ENCODE measurements at places on chromosomes 5 and 9.

- no peak for DNase-seq
These were observed 476.8 kb downstream of the LRRC70 start for GRCh38 chr5:63055421-63055820.

DNA sequence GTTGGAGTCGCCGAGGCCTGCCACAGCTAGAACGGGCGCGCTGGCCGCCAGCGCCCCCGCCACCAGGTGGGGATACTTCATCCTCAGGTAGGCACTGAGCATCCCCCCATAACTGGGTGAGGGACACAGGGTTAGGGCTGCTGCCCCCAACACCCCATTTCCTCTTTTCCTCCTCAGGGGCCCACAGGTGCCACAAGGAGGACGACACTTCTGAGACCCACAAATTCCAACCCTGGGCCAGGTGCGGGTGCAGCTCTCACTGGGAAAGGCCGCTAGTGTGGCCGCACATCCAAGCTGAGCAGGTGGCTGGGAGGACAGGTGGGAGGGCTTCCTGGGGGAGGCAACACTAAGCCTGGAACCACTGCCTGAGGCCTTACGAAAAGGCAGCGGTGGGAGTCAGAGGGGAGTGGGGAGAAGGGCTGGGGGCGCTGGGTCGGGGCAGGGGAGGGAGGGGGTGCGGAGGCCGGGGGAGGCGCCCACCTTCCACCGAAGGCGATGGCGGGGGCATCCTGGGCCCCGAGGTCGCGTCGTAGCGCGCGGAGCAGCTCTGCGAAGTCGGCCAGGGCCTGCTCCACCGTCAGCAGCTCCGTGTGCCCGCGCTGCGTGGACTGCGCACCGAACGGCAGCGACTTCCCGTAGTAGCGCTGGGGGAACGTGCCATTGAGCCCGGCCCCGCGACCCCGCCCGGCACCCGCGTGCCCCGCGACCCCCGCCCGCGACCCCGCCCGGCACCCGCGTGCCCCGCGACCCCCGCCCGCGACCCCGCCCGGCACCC, 961 bp downstream of the DPP7 start:
- DNase-seq: peak; percentile 62

GRCh38 chr9:31839273-31839672, 545.2 kb upstream of the ACO1 start:
- no peak for DNase-seq

GRCh38 chr5:36584009-36584875, 22.2 kb upstream of the SLC1A3 start:
- DNase-seq: no peak

DNA sequence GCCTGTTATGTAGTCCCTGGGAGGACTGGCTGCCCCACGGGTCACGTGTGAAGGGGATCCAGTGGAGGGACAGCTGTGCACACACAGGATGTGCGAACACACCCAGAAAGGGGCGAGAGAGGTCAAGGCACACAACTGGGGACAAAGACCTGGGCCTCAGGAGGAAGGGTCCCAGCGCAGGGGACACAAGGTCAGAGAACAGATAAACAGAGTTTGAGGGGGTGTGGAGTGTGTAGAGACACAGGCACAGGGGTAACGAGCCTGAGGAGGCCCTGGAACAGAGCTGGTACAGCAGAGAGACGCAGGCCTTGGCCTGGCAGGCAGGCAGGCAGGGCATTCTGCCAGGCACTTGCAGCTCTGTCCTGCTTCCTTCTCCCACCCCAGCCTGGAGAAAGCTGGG, 14.8 kb upstream of the PSMD5 start:
- DNase-seq: no peak

- peak; percentile 59 for DNase-seq
These were observed 101.6 kb upstream of the CPEB4 start for GRCh38 chr5:173786286-173787187.

DNA sequence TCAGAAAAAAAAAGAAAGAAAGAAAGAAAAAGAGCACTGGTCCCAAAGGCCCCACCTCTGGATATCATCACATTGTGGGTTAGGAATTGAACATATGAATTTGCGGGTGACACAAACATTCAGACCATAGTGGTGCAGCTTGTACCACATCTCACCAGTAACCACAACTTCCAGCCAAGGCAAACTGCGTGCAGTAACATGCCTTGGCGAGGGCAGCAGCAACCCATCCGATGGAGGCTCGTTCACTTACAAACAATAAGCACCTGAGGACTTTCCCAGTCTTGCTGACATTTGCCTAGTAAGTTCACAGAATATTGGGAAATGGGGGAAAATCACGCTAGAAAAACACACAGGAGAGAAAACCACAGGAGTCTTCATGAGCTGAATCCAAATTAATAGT, 508.1 kb downstream of the ZNF608 start:
- DNase-seq: no peak

- DNase-seq: peak; percentile 68
These were observed 47.7 kb upstream of the TMC1 start for GRCh38 chr9:72473474-72474261.

- DNase-seq: no peak
These were observed 159.7 kb upstream of the SEMA6A start for GRCh38 chr5:116733991-116734975.

DNA sequence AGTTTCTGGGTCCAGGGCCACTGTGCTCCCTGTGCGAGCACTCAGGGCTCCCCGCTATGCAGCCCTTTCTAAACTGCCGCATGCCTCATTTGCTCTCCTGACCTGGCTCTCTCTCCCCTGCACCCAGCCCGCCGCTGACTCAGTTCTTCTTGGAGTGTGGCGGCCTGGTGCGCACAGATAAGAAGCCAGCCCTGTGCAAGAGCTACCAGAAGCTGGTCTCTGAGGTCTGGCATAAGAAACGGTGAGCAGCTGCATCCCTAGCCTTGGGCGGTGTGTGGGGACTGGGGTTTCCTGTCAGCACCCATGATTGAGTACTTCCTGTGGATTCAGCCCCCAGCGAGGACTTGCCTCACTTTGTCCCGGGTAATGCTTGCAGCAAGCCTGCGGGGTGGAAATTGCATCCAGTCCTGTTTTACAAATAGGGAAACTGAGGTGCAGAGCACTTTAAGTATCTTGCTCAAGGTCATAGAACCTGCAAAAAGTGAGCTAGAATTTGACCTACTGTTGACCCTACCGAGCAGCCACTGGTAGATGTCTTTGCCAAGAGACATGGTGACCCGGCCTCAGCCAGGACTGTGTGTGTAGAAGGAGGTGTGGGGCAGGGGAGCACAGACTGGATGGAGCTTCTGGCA, 27.9 kb downstream of the USP20 start:
- DNase-seq: no peak

GRCh38 chr5:151079838-151080612, 809 bp downstream of the TNIP1 start:
- no peak for DNase-seq

GRCh38 chr5:84036842-84037241, 316.2 kb upstream of the HAPLN1 start:
- no peak for DNase-seq

GRCh38 chr5:32329395-32329834, 16.7 kb upstream of the MTMR12 start:
- peak; percentile 86 for DNase-seq

- peak; percentile 63 for DNase-seq
These were observed at the start of gene IGFBPL1 for GRCh38 chr9:38423973-38424843. Gene IGFBPL1 (minus strand): TSS chr9:38424454. CDS start chr9:38424424, 30 bp downstream.

DNA sequence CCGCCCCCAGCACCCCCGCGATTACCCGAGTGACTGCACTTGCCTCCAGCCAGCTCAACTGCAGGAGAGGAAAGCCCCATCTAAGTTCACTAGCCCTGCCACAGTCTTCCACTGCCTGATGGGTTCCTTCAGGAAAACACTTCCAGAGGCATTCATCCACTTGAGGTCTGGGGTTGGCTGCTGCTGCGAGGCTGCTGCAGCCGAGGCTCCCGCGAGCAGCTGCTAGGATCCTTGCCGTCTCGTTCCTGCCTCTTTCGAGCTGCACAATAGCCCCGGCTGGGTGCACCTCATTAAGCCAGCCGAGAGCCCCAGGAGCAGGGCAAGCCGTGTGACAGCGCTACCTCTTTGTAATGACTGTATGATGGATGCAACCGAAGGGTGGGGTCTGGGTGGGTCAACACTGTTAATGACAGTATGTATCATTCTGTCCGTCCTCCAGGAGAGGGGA, 24.2 kb upstream of the ELAVL2 start:
- DNase-seq: peak; percentile 24

GRCh38 chr9:38432922-38433510, 8.8 kb upstream of the IGFBPL1 start:
- DNase-seq: no peak

DNA sequence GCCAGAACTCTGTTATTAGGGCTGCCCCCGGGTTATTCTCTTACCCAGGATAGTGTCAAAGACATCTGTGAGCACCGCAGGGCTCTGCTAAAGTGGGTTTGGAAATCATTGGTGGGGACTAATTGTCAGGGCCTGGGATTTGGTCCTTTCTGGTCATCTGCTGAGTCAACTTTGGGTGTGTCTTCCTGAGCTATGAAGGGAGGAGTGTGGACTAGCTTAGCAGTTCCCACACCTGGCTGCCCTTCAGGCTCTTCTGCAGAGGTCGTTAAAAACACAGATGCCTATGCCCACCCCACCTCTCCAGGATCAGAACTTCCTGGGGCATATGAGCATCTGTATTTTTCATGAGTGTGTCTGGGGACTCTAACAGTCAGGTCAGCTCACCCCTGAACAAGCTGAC, 352.2 kb downstream of the SLIT3 start:
- DNase-seq: no peak

- DNase-seq: no peak
These were observed 52.8 kb downstream of the ATP10B start for GRCh38 chr5:160799184-160799583.

GRCh38 chr5:78501411-78502352, 141.3 kb downstream of the SCAMP1 start:
- no peak for DNase-seq

DNA sequence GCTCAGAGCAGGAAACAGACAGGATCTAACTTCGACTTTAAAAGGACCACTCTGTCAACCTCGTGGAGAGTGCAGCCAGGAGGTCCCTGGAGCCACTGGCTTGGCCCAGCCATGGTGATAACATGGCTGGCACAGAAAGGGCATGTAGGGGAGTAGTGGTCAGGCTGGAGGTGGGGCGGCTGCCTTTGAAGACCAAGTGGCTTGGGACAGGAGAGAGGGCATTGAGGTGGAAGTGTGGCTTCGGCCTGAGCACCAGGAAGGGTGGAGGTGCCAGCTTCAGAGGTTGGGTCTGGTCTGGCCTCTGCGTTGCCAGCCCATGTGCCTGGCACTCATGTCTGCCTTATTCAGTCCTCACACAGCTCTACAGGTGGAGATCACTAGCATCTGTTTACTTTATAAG, 270.0 kb downstream of the NSG2 start:
- no peak for DNase-seq

GRCh38 chr9:15975101-15975778, 422.4 kb downstream of the CCDC171 start:
- no peak for DNase-seq

DNA sequence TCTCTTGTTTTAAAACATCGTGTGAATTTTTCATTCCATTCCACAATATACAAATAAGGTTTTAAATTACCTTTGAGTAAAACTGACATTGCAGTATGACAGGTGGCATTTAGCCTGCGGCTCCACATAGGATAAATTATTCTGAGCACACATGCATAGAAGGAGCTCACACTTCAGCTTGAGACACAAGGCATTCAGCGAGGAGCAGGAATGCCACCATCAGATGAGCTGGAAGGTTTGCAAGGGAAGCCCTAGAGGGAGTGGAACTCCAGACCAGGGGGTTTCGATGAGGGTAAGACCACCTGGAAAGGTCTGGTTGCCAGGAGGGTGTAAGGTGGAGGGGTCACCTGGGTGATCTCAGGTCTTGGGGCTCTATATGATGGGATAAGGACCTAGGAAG, 259.0 kb upstream of the ADRA1B start:
- DNase-seq: no peak

DNA sequence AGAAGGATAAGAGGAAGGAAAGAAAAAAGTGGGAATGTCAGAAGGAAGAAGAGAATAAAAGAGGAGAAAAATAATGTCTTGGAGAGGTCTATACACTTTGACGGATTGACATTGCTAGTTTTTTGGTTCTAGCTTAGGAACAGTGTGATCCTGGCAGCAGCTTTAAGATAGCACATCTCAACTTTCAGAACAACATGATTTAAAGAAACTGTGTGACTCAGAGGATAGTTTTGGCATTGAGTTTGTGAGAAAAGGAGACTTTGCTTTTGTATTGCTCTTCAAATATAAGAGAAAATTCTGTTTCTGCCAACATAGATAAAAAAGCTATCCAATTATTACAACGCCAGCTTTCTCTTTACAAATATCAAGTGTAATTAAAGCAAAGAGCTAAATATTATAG, 260.7 kb upstream of the ARRDC3 start:
- DNase-seq: no peak

GRCh38 chr5:36360307-36360706, 58.6 kb upstream of the RANBP3L start:
- peak; percentile 11 for DNase-seq

- no peak for DNase-seq
These were observed 29.7 kb upstream of the BARX1 start for GRCh38 chr9:93984860-93985259.

- DNase-seq: no peak
These were observed 77.8 kb upstream of the RAPGEF1 start for GRCh38 chr9:131817627-131818026.

DNA sequence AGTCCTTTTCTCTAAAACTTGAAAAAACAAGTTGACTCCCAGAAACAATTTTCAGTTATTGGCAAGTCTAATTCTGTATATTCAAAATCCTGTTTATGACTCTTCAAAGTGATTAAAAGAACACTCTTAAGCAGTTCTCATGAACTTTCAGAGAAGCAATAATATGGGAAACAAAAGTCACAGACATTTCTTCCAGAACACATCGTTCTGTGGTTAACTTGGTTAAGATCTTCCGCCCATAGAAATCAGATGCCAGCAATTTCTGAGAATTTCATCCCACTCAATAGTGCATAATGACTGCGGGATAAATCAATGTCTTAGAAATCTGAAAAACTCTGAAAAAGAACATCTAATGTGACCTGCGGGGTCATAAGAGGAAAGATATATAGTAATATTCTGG, 300.5 kb downstream of the COX7C start:
- DNase-seq: no peak

- no peak for DNase-seq
These were observed 174.8 kb downstream of the MCTP1 start for GRCh38 chr5:95110118-95110517.

- no peak for DNase-seq
These were observed 58.6 kb downstream of the DIAPH1 start for GRCh38 chr5:141560151-141560550.

- no peak for DNase-seq
These were observed 218.5 kb upstream of the SLC30A5 start for GRCh38 chr5:68875351-68875750.

DNA sequence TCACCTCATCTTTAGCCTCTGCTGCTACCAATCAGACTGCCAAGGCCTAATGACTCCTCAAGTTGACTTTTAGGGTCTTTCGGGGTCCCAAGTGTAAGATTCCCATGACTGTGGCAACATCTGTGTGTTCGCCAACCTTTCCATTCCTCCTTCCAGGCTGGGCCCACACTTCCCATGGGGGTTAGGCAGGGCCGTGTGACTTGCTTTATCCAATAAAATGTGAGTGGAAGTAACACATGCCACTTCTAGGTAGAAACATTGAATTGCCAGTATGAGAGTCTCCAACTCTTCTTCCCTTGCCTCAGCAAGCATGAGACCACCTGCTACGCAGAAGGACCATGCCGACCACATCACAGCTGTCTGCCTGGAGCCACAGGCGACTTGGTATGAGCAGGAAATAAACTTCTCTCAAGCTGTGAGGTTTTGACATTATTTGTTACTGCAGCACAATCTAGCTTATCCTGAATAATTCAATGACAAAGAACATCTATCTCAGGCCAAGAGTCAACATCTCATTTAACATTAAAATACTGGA, 190.4 kb upstream of the IER5L start:
- no peak for DNase-seq

Data from GM13977 (cell line).